ENCODE measurements at places on chromosomes 4 and X.

DNA sequence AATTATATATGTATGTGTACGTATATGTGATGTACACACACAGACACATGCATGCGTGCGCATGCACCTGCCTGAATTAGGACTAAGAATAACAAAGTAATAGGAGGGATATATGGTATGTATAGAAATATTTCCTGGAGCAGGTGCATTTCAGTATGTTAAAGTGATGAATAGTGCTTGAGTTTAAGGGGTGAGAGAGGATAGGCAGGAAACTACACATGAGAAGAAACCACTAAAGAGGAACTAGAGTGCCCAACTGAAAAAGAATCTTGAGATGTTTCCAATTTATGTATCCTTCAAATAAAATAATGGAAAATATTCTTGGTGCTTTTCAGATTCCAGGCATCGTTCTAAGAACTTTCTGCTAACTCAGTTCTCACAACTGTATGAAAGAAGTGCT, 52.6 kb upstream of the UNC5C start:
- DNase-seq: no peak

GRCh38 chr4:180518906-180519305, 1724.3 kb upstream of the TENM3 start:
- DNase-seq: no peak

DNA sequence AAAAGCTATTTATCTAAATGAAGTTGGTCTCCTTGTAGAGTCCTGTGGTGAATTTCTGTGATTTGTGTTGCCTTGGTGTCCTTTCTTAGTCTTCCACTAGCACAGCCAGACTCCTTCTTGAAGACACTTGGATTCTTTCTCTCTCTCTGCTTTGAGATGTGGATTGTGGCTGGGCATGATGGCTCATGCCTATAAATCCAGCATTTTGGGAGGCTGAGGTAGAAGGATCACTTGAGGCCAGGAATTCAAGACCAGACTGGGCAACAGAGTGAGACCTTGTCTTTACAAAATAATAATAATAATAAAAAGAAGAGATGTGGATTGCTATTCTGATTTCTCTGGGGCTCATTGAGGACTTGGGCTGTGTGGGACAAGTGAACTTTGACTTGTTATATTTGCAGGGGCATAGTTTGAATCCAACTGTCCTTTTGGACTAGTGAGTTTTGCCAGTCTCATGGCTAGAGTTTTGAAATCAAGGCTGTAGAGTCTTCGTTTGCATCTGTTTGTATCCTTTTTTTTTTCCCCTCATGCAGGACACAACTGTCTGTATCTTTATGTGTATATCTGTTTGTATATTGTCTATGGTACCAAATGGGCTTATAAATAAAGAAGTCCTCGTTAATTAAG, 11.1 kb upstream of the SMIM14 start:
- DNase-seq: no peak

DNA sequence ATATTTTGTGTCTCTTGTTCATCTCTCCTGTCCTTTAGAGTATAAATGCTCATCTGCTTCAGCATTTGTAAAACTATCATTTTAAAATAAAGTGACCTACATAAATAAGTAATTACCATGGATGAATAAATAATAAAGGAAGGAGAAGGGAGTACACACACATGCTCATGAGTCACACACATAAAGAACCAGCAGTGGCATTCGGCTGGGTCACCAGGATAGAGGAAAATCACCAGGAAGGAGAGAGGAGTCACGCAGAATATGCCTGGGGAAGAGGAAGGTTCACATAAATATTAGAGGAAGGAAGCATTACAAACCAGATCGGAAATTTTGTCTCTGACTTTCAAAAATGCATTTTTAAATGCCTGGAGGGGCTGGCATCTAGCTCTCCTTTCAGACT, 38.5 kb upstream of the MED14 start:
- DNase-seq: no peak

- no peak for DNase-seq
These were observed 663 bp upstream of the USP53 start for GRCh38 chr4:119211867-119212233.

GRCh38 chr4:16155528-16156169, 70.6 kb downstream of the TAPT1 start:
- no peak for DNase-seq

DNA sequence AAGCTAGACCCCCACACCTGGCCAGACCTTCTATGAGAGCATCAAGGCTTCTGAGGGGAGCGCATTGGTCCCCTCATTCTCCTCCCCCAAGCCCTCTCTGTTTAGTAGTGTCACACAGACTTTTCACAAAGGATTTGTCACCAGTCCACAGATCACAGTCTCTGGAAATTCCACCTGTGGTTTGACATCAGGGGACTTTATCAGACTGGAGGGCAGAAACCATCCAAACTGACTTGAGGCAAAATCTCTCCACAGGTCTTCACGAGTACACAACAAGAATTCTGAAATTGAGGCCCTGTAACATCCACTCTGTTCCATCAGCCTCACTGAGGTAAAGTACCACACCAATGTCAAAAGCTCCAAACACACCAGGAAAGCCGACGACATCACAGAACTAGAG, 112.5 kb downstream of the SH3KBP1 start:
- DNase-seq: no peak

GRCh38 chr4:42816189-42816879, 76.2 kb upstream of the GRXCR1 start:
- no peak for DNase-seq

DNA sequence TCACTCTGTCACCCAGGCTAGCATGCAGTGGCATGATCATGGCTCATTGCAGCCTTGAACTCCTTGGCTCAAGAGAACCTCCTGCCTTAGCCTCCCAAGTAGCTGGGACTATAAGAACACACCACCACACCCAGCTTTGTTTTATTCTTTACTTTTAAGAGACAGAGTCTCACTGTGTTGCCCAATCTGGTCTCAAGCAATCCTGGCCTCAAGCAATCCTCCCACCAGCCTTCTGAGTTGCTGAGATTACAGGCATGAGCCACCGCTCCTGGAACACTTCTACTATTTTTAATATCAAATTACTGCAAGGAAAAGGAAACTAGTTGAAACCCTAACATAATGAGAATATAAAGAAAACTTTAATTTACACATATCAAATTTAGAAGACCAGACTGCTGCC, 85.4 kb downstream of the FAM13A start:
- no peak for DNase-seq

GRCh38 chr4:11543706-11544105, 115.0 kb upstream of the HS3ST1 start:
- no peak for DNase-seq

GRCh38 chr4:67933755-67934154, 29.5 kb downstream of the TMPRSS11A start:
- no peak for DNase-seq

- DNase-seq: no peak
These were observed 3.5 kb upstream of the CDKL2 start for GRCh38 chr4:75633846-75634245.

DNA sequence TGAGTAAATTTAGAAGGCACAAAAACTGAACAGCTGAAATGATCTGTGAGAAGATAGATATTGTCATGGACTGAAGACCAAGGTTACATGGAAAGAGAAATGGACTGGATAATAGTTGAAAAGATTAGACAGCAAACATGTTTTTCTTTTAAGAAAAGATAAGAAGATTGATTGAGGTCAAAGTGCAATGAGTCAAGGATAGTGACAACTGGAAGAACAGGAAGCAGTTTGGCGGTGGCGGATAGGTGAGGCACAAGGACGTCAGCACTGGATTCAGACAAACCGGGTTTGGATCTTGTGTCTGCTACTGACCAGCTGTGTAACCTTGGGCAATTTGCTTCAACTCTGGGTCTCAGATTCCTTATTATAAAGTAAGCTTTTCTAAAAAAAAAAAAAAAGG, 2.0 kb upstream of the HPGD start:
- DNase-seq: no peak

DNA sequence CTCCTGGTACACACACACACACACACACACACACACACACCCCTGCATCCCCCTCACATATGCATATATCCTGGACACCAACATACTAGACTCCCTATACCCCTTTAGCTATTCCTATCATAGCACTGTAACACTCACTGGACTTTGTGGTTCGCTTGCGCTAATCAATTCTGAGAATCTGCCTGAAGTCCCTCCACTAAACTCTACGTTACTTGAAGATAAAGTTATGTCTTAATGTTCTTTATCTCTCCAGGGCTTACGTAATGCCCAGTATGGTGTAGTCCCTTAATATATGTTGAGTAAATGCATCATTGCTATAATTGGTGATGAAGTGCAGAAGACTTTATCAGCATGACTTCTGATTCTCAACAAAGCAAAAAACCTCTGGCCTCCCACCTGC, 32.3 kb downstream of the PTCHD1 start:
- DNase-seq: no peak

- DNase-seq: no peak
These were observed 200.3 kb downstream of the FAT4 start for GRCh38 chr4:125515016-125515415.

GRCh38 chr4:47017081-47017480, 14.3 kb upstream of the GABRB1 start:
- no peak for DNase-seq

- DNase-seq: no peak
These were observed 478.4 kb upstream of the ADGRL3 start for GRCh38 chr4:60721685-60722084.

- no peak for DNase-seq
These were observed 246.7 kb downstream of the GPAT3 start for GRCh38 chr4:83782591-83782990.

GRCh38 chr4:6008766-6009385, 9.4 kb downstream of the C4orf50 start:
- no peak for DNase-seq

GRCh38 chr4:10226756-10227155, 110.2 kb upstream of the WDR1 start:
- DNase-seq: no peak

DNA sequence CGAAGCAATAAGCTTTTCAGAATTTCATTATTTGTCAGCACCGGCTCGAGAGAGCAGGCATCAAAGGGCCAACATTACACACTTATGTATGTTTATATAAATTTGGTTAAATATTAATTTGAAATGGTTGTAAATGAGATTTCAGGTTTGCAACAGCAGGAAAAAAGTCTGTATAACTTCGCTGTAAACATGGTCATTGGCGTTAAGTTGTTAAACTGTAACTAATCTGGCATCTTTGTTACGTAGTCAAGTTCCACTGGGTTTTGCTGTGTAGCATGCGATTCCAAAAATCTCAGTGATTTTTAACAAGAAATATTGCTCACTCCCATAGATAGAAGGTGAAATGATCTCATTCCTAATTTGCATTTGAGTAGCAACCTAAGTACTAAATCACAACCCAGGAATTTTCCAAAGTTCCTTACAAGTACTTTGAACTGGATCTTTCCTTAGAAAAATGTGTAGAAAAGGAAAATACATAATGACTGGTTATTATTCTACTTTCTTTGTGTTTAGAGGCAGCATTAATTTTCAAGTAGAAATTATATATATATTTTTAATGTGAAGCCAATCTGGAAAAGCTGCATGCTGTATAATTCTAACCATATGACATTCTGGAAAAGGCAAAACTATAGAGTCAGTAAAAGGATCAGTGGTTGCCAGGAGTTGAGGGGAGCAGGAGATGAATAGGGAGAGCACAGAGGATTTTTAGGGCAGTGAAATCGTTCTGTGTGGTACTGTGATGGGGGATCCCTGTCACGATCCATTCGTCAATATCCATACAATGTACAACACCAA, 222.1 kb downstream of the CBR4 start:
- DNase-seq: no peak

- DNase-seq: no peak
These were observed 151.9 kb upstream of the ANK2 start for GRCh38 chr4:112897543-112897942.

Data from stimulated activated CD4-positive, alpha-beta T cell treated with anti-CD3 and anti-CD28 coated beads, Interleukin-4, amount 100 ng/mL, for 48 hours (primary cell).